ENCODE measurements at places on chromosomes 4 and X.

DNA sequence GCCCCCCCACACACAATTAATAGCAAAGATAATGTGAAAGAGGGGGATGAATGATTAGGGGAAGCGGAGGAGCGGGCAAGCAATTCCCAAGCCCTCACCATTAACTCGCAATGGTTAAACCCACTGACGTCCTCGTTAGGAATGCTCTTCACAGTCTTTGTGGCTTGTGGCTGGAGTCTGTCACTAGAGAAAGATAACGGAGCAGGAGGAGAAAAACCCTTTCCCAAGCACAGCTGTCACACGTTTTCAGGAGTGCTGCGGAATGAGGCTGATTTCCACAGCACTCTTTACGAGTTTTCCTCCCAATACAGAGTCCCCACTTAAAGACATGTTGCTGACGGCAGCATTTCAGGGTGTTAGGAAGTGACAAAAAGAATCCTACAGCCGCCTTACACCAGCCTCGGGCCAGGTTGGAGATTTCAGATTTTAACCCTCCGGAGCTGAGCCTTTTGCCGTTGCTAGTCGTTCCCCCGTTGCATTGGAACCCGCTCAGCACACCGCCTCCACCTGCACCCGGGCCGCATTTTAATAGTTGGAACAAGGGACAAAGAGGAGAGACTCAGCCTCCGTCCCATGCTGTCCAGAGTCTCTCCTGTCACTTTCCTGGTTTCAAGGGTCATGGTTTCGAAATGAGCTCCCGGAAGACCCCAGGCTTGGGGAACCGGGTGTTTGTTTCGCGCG, 92.2 kb downstream of the GEMIN8 start:
- DNase-seq = no peak

DNA sequence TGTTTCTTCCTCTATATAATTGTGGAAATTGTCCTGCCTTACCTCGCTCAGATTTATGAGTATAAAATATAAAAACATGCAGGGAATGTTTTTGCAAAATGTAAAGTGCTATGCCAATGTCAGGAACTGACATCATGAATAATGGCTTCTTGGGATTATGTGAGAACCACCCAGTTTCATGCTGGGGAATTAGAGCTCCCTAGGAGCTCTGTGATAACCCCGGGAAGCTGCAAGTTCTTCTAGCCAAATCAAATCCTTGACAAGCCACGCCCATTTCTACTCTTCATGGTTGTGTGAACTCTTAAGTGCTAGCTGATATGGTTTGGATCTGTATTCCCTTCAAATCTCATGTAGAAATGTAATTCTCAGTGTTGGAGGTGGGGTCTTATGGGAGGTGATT, 85.9 kb upstream of the PAK3 start:
- no peak for DNase-seq

GRCh38 chr4:15116509-15117079, 114.3 kb downstream of the CPEB2 start:
- no peak for DNase-seq

GRCh38 chr4:118113220-118113619, 78.9 kb downstream of the NDST3 start:
- peak; percentile 14 for DNase-seq

- no peak for DNase-seq
These were observed 156.9 kb upstream of the NAP1L5 start for GRCh38 chr4:88854481-88854880.

- DNase-seq = no peak
These were observed 124.4 kb downstream of the RELL1 start for GRCh38 chr4:37561803-37562207.

Measured in suppressor macrophage treated with lipopolysaccharide for 1 hour (primary cell).